ENCODE measurements at places on chromosomes 11 and 22.
A peak's percentile ranks its signal among the peaks of the same experiment; 100 is the strongest.

DNA sequence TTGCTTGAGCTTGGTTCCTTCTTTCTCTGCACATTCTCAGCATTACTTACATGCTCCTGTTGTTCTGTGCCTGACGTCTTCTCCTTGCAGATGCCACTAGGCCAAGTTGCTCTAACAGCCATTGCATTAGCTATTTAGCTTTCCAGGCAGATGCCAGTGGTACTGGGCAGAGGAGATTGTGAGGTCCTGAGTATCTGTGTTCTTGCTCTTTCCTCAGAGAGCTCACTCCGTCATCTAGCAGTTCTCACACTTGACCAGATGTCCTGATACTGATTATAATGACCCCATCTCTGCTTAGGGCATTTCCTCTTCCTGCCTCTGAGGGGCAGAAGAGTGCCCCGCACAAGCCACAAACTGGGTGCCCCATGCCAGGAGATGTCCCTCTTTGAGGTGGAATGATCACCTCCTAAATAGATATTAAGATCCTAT lies 30.7 kb downstream of the ARHGAP1 start:
- DNase-seq = no peak

DNA sequence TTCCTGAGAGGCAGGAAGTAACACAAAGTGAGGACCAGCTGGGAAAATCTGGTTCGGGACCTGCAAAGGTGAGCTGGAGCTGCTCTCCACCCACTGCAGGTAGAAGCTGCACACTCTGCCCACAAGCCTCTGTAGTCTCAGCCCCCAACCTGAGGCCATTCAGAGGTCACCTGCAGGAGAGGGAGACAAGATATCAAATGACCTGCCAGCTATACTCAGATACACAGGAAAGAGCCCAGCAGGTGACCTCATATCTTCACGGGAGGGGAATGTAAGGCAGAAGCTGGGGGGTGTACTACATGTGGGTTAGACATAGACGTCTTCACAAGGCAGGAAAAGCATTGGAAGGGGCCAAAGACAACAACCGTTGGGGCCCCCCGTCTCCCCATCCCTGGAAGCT lies 86.1 kb downstream of the APIP start:
- no peak for DNase-seq

DNA sequence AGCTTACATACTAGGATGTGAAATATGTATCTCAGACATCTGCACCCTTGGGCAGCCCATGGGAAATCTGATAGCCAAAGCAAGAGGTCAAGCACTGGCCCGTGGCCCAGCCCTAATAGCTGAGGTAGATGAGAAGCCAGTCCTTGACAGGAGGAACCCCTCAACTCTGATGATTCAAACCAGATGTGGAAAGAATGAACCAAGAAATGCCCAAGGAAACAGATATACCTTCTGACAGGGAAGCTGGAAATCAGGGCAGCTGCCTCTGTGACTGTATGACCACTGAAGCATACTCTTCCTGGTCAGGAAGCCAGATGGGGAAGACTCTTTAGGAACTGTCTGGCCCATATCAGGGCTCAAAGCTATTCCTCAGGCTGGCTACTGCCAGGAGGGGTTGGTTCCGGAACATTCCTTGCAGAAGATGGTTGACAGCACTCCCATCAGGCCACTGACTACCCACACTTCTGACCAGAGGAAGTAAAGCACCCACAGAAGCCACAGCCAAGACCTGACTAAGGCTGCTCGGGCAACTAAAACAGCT lies 124.2 kb downstream of the SWAP70 start:
- peak; percentile 96 for DNase-seq

GRCh38 chr11:102287964-102288724 lies 29.1 kb upstream of the BIRC3 start:
- peak; percentile 83 for DNase-seq

DNA sequence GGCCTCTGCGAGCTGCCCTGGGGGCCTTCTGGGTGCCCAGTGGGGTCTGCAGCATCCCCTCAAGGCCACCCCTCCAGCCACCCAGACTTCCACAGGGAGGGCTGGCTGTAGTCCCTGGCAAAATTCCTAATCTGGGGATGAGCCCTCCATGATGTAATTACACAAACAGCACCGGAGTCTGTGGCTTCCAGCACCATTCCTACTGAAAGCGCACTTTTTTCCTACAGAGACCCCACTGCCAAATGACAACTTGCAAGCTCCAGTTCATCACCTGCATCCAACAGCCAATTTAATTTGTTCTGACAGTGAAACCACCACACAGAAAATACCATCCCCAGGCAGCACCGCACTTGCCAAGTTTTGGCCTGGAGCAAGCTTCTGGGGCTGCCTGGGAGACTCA lies 70.4 kb downstream of the TRMU start:
- DNase-seq = no peak

DNA sequence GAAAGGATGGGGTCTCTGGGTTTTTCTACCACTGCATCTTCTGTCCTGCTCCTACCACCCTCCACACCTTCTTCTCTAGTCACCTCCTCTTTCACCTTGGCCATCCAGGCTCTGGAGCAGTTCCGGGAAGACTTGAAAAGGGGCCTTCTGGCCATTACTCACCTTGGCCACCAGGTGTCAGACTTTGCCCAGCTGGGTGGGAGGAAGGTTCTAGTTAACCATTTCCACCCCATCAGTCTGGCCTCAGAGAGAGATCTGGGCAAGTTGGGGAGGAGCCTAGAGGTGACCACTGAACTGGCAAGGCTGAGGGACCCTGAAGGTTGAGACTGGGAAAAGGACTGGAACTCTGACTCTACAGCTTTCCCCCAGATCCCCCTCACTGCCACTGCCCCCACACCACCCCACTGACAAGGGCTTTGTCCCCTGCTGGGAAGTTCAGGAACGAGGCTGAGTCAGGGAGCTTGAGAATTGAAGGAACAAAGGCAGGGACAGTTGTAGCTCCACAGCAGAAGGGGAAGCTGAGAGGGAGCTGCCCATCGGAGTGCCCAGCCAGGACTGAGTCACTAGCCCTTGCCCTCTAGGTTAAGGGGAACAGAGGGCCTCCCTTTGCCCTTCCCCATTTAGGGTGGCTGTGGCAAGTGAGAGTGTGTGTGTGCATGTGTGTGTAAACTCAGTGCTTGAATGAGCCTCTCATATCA lies 3.7 kb upstream of the POLD4 start:
- peak; percentile 79 for DNase-seq
